Activated CD4-positive, alpha-beta T cell treated with anti-CD3 and anti-CD28 coated beads for 1 hour (primary cell): ENCODE measurements at places on chromosomes 13 and 19.

- DNase-seq, result no peak
These were observed 53.9 kb downstream of the CHST8 start for GRCh38 chr19:33675501-33676124.

GRCh38 chr19:56136362-56136761, 4.7 kb upstream of the ZNF444 start:
- no peak for DNase-seq

GRCh38 chr19:2983351-2984214, 6.2 kb downstream of the TLE6 start:
- no peak for DNase-seq

GRCh38 chr13:112638919-112639318, 50.9 kb upstream of the ATP11A start:
- DNase-seq, result no peak

GRCh38 chr19:39406656-39407409, at the start of gene ZFP36:
Gene ZFP36 (plus strand): TSS chr19:39406847. CDS start chr19:39406905, 58 bp downstream.
- DNase-seq, result peak; percentile 94

DNA sequence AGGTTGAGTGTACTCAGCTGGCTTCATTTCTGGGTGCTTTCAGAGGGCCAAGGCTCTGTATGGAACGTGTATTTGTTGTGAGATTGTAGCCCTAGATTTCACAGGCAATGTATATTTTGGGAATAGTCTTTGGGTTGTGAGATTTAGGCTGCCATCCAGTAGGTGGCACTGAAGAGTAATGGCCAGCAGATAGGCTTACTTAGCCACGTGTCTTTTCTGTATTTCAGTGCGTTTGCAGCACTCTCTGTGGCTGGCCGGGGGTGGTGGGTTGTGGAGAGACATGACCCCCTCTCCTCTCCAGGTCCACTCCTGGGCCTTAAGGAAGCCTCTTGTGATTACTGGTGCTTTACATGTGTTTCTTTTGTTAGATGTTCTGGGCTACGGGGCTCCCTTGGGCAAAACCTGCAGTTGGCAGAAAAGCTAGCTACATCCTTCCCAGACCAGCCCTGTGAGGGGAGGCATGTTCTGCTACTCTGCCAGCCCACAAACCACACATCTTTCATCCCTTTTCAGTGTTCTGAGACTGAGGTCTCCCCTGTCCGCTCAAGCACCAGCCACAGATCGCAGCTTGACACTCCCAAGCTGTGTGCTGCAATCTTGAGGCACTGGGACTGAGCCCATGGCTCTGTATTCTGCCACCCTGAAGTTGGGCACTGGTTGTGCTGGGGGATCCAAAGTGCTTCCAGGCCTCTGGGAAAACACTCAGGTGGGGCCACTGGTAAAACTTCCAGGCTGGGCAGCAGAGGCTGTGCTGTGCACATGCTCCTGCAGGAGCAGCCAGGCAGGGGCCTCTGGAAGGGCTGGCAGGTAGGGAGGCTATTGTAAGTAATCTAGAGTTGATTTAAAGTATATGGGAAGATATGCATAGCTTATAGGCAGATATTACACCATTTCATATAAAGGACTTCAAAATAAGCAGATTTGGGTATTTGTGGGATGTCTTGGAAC, 1096.8 kb upstream of the PCDH20 start:
- DNase-seq, result no peak

DNA sequence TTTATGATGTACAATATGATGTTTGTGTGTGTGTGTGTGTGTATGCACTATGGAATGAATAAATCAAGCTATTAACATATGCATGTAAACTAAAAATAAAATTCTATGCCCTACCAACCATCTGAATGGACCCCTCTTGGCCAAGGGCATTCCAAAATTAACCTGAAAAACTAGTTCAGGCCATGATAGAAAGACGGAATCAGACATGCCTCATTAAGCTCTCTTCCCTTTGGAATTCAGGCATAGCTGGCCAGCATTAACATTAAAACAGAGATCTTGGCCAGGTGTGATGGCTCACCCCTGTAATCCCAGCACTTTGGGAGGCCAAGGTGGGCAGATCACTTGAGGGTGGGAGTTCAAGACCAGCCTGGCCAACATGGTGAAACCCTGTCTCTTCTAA, 18.3 kb upstream of the SLC1A6 start:
- DNase-seq, result no peak
